Thoracic aorta (tissue), 2 donors: ENCODE measurements at places on chromosomes 6 and 20.
A peak's percentile ranks its signal among the peaks of the same experiment; 100 is the strongest.

GRCh38 chr20:62306414-62307187 is 3.8 kb downstream of the ADRM1 start:
- DNase-seq: no peak

- no peak for DNase-seq
Observed at GRCh38 chr6:14423330-14423729, 305.8 kb downstream of the CD83 start.

DNA sequence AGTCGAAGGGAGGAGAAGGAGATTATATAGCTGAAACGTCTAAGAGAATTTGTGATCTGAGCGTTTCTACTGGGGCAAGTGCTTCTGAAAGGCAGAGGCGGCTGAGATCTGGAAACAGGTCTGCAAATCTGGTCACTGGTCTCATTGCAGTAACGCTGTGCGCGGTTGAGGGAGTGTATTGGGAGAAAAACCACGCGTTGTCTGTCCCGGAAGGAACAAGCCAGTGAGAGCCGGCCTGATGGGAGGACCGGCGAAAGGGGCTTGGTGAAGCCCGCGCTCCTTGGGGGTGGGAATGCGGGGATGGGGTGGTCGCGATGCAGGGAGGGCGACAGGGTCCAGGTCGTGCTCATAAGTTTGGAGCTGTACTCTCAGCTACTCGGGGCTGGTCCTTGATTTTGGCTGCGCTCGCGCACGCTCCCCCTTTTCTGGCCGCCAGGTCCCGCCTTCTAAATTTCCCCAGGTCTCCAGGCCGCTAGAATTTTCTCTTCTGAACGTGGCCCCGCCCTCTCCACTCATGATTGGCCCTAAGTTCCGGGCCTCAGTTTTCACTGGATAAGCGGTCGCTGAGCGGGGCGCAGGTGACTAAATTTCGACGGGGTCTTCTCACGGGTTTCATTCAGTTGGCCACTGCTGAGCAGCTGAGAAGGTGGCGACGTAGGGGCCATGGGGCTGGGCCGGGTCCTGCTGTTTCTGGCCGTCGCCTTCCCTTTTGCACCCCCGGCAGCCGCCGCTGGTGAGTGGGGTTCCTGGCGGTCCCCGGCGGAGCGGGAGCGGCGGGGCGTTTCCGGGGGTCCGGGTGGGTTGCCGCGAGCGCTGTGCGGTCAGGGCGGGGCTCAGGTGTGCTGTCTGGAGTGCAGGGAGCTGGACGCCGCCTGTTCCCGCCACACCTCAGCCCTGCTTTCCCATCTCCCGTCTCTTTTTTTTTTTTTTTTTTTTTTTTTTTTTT is at the start of gene MICB:
Gene MICB, plus strand, starts transcription at position 615 of the 946 bp plus-strand sequence. Its CDS starts 49 bp downstream, at position 664.
- DNase-seq: peak; percentile 56

DNA sequence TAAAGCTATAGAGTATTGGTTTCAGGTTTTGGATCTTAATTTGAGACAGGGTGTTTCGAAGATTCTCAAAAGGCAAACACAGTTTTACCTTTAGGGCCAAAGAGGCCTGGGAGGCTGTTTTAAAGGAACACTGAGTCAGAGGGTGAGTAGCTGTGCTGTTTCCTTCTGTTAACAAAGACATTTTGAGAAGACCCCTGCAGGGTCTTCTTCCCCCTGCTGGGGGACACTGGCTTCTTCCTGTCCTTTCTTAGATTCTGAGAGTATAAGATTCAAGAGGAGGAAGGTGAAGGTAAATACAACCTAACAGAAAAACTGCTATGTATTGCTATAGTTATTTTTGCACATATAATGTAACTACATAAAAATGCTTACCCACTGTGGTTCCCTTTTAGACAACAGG is 19.0 kb downstream of the HS3ST5 start:
- DNase-seq: no peak

DNA sequence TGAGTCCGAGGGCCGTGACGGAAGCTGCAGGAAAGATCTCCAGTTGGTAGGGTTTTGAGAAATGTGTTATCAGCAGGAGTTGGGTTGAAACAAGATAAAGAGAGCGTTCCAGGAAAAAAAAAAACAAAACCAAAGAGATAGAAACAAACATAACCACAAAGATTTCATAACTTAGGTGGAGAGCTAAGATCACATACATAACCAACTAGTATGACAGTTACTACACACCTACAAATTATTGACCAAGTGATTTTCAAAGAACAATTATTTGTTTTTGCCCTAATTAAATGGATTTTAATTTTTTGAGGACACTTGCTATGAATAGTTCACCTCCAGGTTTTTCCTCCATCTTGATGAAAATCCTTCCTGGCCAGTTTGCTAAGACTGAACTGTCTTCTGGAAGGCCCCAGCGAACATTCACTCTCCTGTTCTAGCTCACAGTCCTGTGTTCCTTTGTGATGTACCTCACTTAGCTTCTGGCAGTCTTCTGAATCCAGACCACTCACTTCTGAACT is 69.4 kb downstream of the SNX9 start:
- no peak for DNase-seq

DNA sequence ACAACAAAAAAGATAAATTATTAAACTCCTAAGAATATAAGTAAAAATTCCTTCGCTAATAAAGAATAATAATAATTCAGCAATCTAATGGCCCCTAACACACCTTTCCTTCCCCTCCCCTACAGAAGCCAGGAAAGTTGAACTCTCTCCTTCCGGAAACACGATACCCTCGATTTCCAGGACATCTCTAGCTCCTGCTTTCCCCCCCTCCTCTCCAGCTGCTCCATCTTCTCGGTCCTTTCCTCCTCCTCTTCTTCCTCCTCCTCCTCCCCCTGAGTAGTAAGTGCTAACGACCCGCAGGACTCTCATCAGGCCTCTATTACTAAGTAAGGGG is 603 bp downstream of the TASP1 start:
- no peak for DNase-seq

- DNase-seq: no peak
Observed at GRCh38 chr6:31268369-31268765, 3.5 kb downstream of the HLA-C start.

DNA sequence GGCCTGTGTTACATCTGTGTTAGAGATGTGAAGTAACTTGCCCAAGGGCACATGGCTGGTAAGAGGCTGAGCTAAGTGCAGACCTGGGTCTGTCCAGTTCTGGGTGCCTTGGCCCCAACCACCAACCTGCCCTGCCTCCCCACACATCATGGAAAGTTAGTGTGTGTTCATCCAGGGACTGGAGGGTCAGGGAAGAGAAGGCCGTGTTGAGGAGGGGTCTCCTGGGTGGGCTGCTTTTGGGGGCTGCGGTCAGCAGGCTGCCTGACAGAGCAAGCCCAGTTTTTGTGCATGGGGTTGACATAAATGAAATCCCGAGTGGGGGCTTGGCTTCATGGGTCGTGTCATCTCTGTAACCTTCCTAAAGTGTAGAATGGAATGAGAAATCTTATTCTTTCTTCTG is 10.9 kb downstream of the PYGB start:
- no peak for DNase-seq

- no peak for DNase-seq
Observed at GRCh38 chr6:133369773-133370272, 128.7 kb downstream of the EYA4 start.

DNA sequence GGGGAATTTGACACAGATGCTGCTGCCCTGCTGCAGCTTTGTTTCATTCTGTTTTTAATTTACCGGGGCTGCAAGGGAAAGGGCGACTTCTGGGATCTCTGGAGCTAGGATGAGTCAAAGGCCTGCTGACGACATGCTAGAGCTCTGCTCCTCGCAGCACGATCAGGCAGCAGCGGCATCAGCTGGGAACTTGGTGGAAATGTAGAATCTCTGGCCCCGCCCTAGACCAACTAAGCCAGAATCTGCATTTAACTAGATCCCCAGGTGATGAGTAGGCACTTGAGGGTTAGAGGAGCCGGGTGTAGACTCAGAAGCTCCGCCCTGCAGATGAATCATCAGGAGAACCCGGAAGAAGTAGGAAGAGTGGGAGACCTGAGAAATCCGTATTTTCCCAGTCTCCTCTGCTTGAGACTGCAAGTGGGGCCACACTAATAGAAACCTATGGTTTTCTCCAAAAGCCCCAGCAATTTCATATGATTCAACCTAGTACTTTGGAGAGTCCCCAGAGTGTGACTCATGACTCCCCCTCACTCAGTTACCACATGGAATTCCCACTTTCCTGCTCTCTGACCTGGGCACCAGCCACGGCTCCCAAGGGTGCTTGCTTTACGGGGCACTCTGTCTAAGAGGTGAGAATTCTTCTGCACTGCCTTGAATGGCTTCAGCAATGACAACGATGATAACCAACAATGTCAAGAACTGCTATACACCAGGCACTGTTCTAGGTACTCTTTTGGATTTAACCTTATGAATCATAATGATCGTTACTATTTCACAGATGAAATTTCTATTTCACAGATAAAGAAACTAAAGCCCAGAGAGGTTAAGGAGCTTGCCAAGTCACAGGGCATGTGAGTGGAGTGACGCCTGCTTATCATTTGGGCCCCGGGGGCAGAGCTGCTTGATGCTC is 18.1 kb downstream of the TUBB2B start:
- DNase-seq: no peak

- no peak for DNase-seq
Observed at GRCh38 chr6:94600636-94601035, 976.7 kb upstream of the MANEA start.

DNA sequence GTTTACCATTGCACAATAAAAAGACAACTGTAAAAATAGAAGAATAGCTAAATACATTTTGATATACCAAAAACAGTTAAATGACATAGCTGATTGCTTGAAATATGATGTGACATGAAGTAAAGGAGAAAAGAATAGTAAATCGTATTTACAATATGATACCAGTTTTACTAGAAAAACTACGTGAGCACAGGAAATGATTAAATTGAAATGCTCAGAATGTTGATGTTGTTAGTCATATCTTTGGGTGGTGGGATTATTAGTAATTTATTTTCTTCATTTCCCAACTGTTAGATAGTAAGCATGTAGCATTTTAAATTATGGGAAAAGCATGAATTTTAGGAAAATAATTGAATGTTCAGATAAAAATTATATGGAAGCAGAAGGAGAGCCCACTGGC is 268.3 kb upstream of the TAB2 start:
- DNase-seq: no peak

GRCh38 chr6:167079853-167080297 is 43.0 kb upstream of the CCR6 start:
- DNase-seq: no peak

DNA sequence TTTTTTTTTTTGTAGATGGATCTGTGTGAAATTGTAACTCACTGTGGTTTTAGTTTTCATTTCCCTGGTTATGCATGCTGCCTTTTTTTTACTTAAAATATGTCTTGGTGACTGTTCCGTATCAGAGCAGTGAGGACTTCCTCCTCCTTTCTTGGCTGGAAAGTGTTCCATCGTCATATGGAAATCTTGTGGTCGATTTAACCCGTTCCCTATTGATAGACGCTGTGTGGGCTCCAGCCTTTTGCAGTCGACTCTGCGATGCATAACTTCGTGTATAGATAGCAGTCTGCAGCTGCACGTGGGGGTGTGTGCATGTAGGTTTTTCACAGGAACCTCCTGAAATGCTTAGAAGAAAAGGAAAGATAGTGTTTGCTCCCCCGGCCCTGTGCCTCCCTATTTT is 28.1 kb upstream of the PNPLA1 start:
- no peak for DNase-seq

DNA sequence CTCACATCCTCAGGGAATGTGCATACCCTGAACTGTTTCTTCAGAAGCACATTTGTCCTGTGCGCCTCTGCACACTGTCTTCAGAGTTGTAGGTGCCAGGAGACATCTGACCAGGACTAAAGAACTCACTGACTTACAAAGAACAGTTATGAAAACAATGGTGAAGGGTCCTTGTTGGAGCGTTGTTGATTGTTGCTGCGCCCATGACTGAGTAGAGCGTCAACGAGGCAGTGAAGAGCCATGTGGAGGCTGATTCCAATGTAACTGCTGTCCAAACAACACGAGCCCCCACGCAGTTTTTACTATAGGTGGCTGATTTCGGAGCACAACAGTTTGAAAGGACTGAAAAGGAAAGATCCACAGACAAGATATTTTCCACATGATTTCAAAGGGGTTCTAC is 380.3 kb downstream of the CDH26 start:
- DNase-seq: no peak

- DNase-seq: no peak
Observed at GRCh38 chr6:164075981-164076615, 661.6 kb downstream of the QKI start.

- DNase-seq: no peak
Observed at GRCh38 chr6:144939921-144940320, 654.8 kb downstream of the UTRN start.

- DNase-seq: no peak
Observed at GRCh38 chr6:119523556-119523955, 174.0 kb upstream of the MAN1A1 start.

DNA sequence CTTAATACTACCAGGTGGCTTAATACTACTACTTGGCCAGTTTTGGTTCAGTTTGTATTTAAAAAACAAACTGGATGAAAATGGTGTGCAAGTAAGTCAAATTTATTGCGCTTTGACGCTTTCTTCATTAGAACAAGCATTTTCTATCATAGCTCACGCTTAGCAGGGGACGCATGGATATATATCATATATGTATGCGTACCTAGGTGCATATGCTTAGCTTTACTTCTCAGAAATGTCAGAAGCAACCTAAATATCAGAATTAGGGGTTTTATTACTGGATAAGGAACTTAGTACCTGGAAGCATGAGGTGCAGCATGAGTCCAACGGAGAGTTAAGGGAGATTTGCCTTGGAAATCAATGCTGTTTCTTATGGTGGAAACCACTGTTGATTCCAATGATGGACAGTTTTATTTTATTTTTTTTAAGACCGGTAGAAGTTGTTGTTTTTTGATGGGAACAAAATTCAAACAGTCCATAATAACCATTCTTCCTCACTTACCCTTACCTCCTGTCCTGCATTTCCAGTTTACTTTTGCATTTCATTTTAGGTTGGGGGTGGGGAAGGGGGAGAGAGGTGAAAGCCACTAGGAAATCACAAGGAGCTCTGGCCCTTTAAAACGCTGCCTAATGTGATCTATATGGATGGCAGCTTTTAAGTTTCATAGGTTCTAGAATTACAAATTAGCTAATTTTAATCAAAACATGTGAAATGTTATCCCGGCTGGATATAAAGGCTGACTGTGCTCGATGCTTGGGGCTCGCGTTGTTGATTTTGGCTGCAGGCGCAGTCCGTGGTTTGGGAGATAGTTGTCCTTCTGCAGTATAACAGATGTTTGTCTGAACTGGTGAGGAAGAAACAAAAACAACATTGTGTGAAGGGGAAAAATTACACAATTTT is 2.1 kb downstream of the SOBP start:
- DNase-seq: no peak
